Esophagus mucosa (tissue), 1 donor: ENCODE measurements at places on chromosomes 11 and 22. TPM values are rescaled to one million over a fixed set of nuclear protein-coding genes. Genes with fewer than 3 reads are reported as not detected.

The RIC3 gene
- total RNA-seq = 4.7 TPM

The ZBTB44 gene
- total RNA-seq = 22.5 TPM

The HBG1 gene
- not detected for total RNA-seq

The CNIH2 gene
- 0.52 TPM for total RNA-seq

The NCAM1 gene
- total RNA-seq = 0.60 TPM

The TRIM49 gene
- total RNA-seq = not detected

The SLC43A3 gene
- total RNA-seq = 28.2 TPM
